ENCODE measurements at places on chromosomes 12 and 14.

- DNase-seq, result no peak
Measured at GRCh38 chr14:37270629-37271028, 72.9 kb downstream of the MIPOL1 start.

DNA sequence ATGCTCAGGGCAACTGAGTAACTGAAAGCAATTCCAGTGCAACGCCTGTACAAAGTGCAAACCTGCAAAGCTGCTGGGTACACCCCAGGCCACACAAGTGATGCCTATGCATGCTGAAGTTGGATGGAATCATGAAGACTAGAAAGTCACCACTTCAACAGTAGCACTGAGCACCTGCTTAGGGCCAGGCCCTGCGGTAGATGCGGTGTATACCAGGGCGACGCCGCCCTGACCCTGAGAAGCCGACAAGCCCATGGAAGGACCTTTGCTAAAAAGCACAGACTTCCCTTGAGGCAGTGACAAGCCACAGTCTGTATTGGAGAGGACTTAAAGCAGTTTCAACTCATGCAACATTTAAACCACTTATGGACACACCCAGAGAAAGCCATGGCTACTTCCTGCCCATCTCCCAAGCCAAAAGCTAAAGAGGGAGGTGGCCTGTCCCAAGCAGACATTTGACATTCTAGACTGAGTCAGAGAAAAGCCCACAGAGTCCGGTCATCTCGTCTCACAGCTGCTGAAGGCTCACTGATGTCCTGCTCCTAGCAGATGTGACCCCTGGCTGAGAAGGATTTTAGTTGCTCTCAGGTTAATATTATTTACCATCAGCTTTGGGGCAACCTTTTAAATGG lies 843.9 kb upstream of the TMEM132C start:
- DNase-seq, result no peak

- no peak for DNase-seq
Measured at GRCh38 chr14:65299826-65300225, 112.7 kb upstream of the FUT8 start.

- peak; percentile 33 for DNase-seq
Measured at GRCh38 chr12:106282457-106283097, 20.0 kb upstream of the TCP11L2 start.

All from RWPE1 (cell line).